ENCODE measurements at places on chromosomes 1 and 21.

DNA sequence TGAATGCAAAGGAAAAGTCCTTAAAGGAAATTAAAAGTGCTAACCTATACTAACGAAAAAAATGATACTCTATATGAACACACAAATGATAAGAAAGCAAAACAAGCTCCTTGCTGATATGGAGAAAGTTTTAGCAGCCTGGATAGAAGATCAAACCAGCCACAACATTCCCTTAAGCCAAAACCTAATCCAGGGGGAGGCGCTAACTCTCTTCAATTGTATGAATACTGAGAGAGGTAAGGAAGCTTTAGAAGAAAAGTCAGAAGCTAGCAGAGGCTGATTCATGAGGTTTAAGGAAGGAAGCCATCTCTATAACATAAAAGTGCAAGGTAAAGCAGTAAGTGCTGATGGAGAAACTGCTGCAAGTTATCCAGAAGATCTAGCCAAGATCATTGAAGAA is 3.4 kb downstream of the KRTAP23-1 start:
- no peak for DNase-seq

DNA sequence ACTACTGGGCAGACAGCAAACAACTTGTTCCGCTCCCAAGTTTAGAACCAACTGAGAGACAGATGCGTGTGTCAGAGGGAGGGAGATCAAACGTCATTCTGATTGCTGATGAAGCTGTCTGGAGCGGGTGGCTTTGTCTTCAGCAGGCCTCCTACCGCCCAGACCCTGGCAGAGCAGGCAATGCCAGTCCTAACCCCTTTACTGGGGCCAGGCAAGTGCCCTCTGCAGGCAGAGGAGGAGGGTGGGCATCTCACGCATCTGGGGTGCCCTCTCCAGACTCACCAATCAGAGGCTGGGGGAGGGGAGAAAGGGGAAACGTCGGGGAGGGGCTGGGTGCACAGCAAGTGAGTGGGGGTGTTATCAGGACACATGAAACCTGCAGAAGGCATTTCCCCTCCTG is 126.6 kb downstream of the ACTL8 start:
- peak; percentile 22 for DNase-seq

- DNase-seq = no peak
Measured at GRCh38 chr21:21231913-21232312, 233.7 kb downstream of the NCAM2 start.

- no peak for DNase-seq
Measured at GRCh38 chr1:155125511-155125945, 2.1 kb upstream of the EFNA1 start.
